ENCODE measurements at places on chromosomes 7 and 10.

- DNase-seq = no peak
Observed at GRCh38 chr7:139940866-139941265, 111.8 kb downstream of the TBXAS1 start.

GRCh38 chr7:18583305-18583704, 87.8 kb downstream of the HDAC9 start:
- no peak for DNase-seq

DNA sequence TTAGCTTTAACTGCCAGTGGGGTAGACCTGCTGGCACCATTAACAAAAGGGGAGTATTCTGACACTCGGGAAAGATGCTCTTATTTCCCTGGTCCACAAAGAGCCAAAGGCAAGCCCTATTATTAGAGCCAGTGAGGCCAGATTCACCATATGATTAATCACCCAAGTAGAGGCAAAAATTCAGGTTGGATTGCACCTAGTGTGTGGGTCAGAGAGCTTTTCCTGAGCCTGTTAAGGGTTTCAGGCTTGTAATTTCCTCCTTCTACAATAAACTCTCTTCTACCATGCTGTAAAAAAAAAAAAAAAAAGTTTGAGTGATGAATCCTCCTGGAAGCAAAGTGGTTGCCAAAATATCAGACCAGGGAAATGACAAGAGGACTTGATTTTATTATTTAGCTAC, 163.5 kb downstream of the MBL2 start:
- no peak for DNase-seq

GRCh38 chr7:89757910-89758309, 396.4 kb upstream of the STEAP1 start:
- DNase-seq = no peak

- no peak for DNase-seq
Observed at GRCh38 chr10:100803492-100803891, 58.1 kb downstream of the PAX2 start.

DNA sequence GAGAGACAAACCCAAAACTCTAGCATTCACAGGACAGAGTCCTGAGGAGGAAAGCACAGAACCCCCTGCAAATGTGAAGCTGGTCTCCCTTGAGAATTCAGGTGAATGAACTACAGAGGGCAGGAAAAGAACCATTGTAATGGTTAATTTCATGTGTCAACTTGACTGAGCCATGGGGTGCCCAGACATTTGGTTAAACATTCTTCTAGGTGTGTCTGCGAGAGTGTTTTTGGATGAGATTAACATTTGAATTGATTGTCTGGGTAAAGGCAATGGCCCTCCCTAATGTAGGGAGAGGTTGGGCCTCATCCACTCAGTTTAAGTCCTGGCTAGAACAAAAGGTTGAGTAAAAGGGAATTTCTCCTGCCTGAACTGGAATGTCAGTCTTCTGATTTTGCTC, 15.7 kb upstream of the CDK1 start:
- no peak for DNase-seq

- DNase-seq = no peak
Observed at GRCh38 chr10:105109164-105109563, 468.1 kb downstream of the SORCS3 start.

- DNase-seq = no peak
Observed at GRCh38 chr7:101608772-101609713, 20.1 kb downstream of the MYL10 start.

DNA sequence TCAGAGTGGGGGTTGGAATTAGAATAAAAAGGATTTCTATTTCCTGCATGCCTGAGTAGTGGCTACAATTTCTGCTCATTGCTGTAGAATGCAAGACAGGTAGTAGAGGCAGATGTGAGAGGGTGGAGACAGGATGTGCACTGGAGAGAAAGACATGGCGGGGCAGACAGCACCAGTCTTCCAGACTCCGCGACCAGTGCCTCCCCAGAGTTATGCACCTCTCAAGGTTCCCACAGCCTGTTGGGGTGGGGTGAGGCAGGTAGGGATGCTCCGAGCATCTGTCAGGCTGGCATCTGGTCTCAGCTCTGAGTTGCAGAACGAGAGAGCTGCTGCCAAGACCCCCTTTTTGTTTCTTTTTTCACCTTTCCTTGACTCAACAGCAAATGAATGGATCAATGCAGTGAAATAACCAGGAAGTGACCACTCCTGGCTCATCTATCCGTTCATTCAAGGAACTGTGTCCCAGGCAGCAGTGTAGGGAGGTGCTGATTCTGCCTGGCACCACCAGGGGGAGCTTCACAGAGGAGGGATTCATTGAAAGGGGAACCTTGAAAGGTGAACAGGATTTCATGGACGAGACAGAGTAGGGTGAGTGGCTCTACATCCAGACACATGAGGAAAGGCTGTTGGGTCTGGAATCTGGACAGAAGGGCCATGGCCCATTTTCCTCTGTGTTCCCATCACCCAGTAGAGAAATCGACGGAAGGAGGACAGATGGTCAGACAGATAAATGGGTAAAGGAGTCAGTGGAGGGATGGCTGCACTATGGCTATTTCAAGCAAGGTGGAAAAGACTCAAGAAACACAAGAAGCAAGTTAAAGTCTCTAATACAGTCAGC, 17.2 kb upstream of the SLC18A3 start:
- peak; percentile 66 for DNase-seq

DNA sequence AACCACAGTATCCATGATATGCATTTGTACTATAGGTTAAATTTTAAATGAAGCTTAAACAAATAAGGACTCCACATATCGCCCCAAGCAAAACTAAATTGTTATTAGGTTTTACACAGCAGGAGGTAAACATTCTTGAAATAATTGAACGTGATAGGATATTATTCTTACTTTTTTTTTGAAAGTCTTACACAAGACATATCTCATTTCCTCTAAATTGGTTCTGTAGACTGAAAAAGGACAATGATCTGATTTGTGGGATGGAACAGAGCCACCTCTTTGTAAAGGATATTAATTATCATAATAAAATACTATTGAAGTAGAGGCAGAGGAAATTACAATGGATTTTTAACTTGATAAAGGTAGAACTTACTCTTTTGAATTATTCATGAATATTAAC, 155.1 kb upstream of the SEMA3D start:
- no peak for DNase-seq

DNA sequence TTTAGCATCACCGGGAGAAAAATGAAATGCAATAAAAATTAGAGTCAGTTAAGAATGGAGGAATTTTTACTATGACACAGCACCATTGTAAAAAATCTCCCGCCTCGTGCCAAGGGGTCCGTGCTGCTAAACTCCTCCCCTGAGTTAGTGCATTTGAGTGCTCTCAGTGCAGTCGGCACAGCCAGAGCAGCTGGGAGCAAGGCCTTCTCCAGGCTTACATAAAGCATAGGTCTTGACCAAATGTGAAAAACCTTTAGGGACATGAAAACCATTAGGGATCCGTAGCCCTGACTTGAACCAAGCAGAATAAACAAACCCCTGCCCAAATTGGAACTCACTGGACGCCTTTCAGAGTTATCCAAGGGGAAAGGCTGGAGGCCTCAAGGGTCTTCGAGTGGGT, 152.6 kb downstream of the PLCE1 start:
- no peak for DNase-seq

DNA sequence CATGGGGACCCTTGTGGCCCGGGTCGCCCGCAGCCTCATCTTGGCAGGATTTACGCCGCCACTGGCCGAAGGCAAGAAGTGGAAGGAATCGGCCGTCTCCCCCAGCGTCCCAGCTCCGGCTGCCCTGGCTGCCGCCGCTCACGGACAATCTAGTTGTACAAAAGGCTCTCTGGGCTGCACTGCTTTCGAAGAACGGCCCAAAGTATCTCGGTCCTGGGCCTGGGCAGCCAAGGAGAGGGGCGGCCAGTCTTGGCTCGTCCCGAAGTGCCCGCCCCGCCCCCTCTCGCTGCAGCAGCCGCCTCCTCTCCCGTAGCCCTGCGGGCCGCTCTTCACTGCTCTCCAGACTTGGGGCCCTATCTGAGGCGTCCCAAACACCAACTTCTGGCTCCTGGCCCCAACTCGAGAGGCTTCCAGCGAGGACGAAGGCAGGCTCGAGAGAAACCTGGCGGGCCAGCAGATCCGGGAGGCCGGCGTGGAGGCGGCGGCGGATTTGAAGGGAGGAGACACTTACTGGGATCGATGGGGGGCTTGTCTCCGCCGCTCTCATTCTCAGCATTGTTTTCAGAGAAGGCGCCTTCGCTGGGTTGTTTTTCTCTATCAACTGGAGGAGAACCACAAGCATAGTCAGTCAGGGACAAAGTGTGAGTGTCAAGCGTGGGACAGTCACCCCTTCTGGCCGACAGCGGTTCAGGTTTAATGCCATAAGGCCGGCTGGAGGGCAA, 809 bp downstream of the HOXA9 start:
- no peak for DNase-seq

DNA sequence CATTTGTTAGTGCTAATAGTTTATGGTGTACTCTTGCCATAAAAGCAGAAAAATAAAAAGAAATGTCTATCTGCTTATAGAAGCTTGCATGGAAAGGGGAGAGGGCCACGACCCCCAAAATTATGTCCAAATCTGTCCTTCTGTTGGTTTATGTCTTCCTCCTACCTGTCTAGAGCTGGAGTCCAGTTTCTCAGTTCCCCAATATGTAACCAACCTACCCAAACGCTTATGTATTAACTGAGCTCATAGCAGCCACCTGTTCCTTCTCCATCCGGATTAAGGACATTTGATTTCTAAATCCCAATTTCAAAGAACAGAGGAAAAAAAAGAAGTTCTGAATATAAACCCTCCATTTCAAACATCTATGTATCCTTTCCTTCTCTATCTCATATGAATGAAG, 30.3 kb upstream of the TPK1 start:
- no peak for DNase-seq

DNA sequence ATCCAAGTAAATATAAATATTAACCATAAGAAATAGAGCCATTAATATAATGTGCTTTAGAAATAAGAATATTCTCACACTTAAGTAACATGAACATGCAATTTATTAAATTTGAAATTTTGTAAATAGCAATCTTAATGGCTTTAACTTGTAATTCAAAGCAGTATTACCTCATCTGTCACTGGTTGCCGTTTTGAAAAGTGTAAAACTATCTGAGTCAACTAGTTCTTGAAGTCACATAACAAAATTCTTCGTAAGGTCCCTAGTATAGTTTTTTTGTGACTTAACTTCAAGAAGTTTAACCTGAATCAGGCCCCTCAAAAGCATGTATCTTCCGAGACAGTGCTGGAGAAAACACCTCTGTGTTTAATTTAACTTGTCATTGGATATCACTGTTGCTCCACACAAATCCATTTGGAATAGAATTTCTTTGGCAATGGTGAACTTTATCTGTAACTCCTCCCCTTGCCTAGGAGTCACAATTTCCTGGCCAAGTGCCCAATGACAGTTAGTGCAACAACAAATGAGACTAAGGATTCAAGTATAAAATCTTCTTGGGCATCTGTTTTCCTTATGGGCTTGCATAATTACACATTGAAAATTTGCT, 47.1 kb downstream of the NT5C2 start:
- DNase-seq = no peak

DNA sequence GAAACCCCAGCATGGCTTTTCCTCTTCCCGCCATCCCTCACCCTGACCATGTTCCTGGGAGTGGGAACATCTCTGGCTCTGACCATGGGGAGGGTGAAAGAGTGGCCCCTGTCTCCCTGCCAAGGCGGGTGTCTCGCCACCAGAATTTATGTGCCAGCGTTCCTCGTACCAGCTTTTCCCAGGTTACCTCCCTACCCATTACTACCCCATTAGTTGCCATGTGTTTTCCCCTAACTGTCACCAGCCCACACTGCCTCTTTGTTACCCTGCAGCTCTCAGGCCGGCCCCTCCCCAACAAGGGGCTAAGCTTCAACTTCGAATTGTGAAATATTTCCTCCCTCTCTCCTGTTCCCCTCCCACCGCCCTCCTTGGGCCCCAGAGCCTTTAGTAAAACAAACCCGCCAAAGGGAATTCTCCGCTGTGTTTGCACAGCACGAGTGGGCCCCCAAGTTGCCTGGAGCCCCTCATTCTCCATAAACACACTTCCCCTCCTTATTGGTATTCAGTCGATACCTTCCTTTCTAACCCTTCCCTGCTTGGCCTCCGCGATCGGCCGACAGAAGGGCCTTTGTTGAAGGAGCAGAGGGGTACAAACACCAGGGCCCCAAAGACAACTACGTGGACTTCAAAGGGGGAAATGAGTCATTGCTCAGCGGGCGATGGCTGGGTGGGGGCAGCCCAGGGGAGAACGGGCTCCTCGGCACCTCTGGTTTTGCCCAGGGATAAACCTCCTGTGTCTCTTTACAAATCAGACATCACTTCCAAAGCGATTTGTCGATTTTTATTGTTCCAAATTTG, 45.5 kb downstream of the SLIT1 start:
- no peak for DNase-seq

DNA sequence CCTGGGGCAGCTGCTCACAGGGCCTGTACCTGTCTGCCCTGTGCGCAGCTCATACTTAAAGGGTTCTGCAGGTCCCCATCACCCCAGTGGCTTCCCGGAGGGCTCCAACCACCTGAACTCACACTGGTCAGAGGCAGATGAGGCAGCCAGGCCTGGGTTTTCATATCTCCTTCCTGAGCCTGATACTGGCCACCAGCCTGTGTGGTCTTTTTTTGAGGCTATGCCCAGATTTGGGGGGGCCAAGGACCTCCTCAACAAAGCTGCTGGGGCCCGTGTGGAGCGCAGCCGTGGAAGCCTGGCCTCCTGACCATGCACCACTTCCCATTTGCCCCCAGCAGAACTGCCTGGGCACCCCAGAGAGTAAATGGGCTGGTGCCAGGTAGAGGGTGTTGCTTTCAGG, 25.7 kb downstream of the PNLIPRP2 start:
- DNase-seq = no peak

GRCh38 chr10:114632869-114633715, 25.0 kb downstream of the ABLIM1 start:
- peak; percentile 63 for DNase-seq

DNA sequence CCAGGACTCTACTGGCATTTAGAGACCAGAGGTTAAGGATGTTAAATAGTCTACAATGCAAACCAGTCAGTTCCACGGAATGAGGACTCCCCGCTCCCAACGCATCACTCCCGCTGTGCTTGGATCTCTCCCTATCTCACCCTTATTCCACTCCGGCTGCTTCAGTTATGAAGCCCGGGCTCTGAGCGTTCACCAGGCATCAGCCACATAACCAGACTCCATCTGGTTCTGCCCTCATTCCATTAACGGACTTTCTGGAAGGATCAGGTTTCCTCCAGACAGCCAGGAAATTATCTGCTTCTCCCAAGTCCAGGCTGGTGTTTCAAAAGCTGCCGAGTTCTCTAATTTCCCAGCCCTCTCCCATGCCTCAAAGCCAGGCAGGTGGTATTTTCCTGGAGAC, 499.3 kb downstream of the GLRX3 start:
- no peak for DNase-seq

- no peak for DNase-seq
Observed at GRCh38 chr7:132472463-132473120, 103.7 kb downstream of the PLXNA4 start.

DNA sequence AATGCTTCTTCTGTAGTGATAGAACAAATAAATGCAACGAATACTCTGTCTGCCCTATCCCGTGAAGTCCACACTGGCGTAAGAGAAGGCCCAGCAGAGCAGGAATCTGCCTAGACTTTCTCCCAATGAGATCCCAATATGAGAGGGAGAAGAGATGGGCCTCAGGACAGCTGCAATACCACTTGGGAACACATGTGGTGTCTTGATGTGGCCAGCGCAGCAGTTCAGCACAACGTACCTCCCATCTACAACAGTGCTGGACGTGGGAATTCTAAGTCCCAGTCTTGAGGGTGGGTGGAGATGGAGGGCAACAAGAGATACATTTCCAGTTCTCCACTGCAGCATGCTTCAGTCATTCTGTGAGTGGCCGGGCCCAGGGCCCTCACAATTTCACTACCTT, 45.8 kb downstream of the FIGNL1 start:
- no peak for DNase-seq

- no peak for DNase-seq
Observed at GRCh38 chr10:67629461-67629971, 66.5 kb downstream of the CTNNA3 start.

- no peak for DNase-seq
Observed at GRCh38 chr7:6701860-6702259, 4.9 kb downstream of the ZNF12 start.
